Skeletal muscle tissue (tissue), 5 donors: ENCODE measurements at places on chromosomes 7 and 10. TPM values are rescaled to one million over a fixed set of nuclear protein-coding genes. Genes with fewer than 3 reads are reported as not detected.

Gene MACC1
- total RNA-seq = not detected

Gene IGFBP3
- 112 TPM for total RNA-seq

Gene SUN1
- 180 TPM for total RNA-seq

Gene HUS1
- total RNA-seq = 10.4 TPM

Gene DNTT
- total RNA-seq = not detected

Gene CASP7
- total RNA-seq = 13.6 TPM

Gene CDHR1
- total RNA-seq = under 0.01 TPM

Gene TMEM273
- total RNA-seq = 6.8 TPM
